Stimulated activated CD8-positive, alpha-beta memory T cell treated with anti-CD3 and anti-CD28 coated beads, Interleukin-7, amount 100 ng/mL, for 1 hour (primary cell): ENCODE measurements at places on chromosomes 1 and 21.

GRCh38 chr1:39132505-39133339 lies 71.8 kb upstream of the MACF1 start:
- no peak for DNase-seq

DNA sequence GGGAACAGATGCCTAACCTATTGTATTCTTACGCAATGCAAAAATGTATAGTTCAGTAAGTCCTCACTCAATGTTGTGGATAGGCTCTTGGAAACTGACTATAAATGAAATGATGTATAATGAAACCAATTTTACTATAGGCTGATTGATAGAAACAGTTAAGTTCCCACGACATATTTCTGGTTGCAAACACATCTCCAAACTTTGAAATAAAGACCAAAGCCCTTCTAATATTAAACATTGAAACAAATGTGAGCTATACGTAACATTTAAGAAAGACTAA lies 29.1 kb downstream of the MAP3K21 start:
- DNase-seq = no peak

GRCh38 chr21:38129711-38130110 lies 127.1 kb upstream of the KCNJ15 start:
- DNase-seq = no peak

GRCh38 chr1:210700511-210700910 lies 371.8 kb downstream of the HHAT start:
- DNase-seq = no peak

DNA sequence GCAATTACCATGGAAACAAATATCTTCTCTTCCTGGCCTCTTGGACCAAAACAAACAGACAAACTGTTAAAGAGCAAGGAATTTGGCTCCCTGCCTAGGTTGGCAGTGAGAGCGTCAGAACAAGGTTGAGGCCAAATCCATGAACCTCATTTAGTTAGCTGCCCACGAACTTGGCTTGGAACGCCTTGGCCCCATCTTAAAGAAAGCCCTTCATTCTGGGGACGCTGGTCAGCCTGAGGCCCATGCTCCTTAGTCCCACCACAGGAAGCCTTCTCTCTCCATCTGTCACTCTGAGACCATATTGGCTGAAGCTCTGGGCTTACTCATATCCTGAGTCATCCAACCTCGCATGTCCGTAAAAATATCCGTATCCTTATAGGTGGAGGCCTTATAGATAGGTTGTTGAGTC lies 62.4 kb upstream of the DIRAS3 start:
- DNase-seq = no peak

- no peak for DNase-seq
Observed at GRCh38 chr21:16504766-16505165, 775.0 kb downstream of the USP25 start.

GRCh38 chr1:151621351-151621750 lies 9.5 kb downstream of the SNX27 start:
- DNase-seq = no peak

GRCh38 chr1:25821630-25822091 lies 1.9 kb downstream of the MTFR1L start:
- no peak for DNase-seq

GRCh38 chr1:16143005-16143565 lies 12.8 kb downstream of the EPHA2 start:
- DNase-seq = no peak

DNA sequence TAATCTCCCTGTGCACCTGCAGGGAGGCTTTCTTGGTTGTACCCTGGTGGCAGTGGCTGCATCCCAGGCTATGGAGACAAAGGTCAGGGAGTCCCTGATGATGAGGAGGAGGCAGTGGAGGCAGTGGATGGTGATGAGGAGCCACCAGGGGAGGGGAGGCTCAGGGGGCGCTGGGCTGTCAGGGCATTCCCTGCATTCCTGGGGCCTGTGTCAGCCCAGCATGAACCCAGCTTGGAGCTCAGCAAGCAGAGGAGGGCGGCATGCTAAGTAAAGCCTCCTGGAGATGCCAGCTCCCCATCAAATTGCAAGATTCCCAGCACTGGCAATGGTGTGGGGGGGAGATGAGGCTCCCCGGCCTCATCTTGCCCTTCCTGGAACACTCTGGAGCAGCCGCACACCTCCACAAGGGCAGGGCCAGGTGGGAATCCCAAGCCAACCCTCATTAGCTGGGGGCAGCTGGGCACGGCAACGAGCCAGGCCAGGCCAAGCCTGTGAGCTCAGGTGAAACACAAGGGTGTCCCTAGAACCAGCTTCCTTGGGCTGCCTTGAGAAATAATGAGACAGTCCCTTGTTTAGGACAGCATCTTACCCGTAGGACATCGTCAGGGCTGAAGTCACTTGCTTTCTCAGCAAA lies 469.5 kb downstream of the MATN1 start:
- DNase-seq = no peak

DNA sequence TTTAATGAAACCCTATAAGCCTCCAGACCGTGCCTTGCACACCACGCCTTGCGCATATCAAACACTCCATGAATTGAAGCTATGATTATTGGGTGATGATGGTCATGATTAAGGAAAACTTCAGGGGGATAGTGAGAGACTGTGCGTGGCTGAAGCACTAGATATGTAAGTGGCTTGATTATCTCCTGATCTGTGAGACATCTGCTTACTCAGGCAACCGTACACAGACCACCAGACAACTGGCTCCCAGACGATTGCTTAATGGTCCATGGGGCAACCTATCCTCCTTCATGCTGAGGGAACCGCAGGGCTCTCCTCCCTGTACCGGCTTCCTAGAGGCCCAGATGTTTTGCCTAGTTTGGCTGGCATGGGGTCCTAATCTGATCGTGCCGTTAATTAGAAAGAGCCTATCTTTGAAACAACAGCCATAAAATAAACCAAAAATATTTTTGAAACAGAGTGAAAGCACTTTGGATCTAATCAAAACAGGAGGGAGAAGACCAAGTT lies 51.6 kb downstream of the IRF2BP2 start:
- DNase-seq = no peak

DNA sequence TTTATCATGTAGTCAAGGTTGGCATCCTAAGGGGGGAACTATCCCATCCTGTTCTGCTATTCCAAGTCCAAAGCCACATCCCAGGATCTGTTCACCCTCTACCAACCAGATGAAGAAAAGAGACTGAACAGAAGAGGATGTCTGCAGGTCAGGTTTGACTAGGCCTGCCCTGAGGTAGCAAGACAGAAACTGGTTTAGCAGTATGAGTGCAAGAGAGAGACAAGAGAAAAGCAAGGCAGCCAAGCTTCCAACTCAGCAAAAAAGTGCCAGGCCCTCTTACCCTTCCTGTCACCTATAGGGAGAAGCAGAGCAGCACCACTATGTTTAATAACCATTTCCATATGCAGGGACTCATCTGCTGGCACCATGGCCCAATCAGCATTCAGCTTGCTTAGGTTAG lies 320.8 kb upstream of the DUSP10 start:
- DNase-seq = no peak

DNA sequence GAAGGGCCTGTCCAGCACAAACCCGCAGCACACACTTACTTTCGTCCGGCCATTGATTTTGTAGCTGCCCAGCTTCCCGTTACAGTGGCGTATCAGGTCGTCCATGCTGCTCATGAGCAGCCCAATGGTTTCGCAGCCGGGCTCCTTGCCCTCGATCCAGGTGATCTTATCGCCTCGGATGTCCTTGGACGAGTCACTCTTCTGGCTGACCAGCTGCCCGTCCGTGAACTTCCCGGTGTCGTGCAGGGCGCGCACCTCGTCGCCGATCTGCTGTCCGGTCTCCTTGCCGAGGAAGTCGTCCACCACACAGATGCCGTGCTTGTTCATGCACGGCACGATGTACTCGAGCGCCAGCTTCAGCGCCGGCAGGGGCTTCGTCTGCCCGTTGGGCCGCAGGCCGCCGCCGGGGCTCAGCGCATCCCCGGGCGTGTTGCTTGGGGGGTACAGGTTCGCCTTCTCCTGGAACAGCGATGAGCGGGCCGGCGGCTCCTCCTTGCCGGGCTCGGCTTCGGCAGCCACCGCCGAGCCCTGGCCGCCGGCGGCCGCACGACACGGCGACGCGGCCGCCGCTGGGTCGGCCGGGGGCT lies 1.0 kb downstream of the EGLN1 start:
- no peak for DNase-seq

- no peak for DNase-seq
Observed at GRCh38 chr1:63873751-63874150, 99.9 kb downstream of the ROR1 start.

DNA sequence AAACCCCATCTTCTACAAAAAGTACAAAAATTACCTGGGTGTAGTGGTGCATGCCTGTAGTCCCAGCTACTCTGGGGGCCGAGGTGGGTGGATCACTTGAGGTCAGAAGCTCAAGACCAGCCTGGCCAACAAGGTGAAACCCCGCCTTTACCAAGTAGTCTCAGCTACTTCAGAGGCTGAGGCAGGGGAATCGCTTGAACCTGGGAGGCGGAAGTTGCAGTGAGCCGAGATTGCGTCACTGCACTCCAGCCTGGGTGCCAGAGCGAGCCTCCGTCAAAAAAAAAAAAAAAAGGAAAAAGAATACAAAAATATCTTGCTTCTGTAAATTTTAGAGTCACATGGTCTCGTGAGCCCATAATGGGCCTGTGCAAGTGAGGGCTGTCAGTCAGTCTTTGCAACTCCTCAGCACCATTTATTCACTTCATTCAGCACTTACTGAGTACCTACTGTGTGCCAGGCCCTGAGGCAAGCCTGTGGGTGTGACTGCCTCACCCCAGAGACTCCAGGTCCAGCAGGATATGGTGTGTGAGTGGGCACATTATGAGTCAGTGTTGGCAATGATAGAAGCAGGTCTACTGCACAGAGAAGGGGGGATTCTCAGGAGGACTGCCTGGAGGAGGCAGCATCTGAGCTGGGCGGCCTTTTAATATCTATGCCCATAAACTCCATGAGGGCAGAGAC lies 46.8 kb upstream of the TARDBP start:
- no peak for DNase-seq

GRCh38 chr1:2554621-2555387 lies 1.4 kb upstream of the TNFRSF14 start:
- DNase-seq = no peak

DNA sequence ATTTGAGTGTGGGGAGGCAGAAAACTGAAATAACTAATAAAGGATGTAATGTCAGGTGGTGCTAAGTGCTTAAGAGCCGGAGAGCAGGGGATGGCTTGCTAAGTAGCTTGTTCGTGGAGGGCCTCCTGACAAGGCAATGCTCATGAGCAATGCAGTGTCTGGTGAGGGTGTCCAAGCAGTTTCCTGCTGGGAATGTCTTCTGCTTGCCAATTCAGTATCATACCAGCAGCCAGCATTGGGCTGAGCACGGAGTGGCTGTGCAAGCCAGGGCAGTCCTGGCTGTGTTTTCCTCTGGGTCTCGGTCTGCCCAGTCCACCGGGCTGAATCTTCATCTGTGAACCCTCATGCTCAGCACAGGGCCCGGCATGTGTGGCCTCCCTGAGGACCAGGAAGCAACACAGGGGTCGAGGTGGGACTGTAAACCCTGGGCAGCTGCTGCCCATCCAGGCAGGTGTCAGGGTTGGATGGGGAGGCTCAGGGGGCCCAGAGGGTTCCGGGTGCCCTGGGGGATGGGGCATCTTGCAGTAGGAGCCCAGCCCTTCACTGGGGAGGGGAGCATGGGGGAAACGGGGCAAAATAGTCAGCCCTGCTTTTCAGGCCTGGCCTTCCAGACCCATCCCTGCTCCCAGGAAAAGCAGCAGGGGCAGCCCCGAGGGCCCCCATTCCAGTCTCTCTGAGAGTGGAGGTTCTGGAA lies 27.5 kb downstream of the EDN2 start:
- DNase-seq = no peak

DNA sequence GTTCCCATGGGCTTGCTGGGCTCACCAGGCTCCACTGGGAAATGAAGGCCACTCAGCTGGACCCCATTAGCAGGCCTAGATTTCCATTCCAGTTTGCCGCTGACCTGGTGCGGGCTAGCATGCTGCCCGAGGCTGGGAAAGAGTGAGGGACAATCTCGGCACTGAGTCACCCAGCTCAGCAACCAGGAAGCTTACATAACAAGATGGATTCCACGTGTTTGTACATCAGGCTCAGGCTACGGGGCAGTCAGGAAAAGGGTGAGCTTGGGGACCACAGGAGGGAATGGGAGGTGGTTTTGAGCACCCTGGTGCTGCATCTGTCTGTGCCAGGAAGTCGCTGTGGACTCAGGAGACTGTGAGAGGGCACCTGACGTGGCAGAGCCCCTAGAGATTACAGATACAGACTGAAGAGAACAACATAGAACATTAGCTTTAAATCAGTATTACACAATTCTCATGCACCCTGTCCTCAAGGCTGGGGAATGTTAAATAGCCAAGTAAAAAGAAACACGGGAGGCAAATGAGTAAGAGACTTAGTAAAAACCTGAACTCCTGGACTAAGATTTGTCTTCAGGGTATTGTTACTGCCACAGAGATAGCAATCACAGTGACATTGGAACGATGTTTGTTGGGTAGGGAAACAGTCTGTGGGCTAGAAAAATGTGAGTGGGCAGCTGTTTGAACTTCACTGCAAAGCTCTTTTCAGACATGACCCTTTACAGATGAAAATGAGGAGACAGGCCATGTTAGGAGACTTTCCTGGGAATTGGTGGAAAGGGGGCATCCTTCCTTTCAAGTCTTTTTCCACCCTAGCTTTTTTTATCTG lies 51.1 kb downstream of the GLUL start:
- no peak for DNase-seq

GRCh38 chr1:230883967-230884366 lies 15.6 kb upstream of the C1orf198 start:
- no peak for DNase-seq

GRCh38 chr1:94119306-94119705 lies 1.6 kb downstream of the ABCA4 start:
- no peak for DNase-seq

DNA sequence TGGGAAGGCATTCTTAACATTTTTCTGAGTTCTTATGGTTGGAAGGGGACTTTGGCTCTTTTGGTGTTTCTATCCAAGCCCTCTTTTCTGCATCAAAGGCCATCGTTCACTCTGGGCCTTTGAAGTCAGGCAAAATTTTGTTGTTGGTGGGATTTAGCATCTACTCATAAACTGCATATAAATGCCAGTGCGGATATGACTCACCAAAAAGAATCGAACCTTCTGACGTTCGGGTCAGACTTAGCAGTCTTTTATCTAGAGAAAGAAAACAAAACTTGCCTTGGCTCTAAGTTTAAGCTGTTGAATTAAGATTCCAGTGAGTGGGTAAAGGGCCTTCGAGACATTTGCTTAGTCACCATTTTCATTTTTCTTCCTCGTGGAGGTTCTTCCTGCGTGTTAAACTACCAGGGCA lies 51.4 kb downstream of the EVA1C start:
- DNase-seq = no peak
